ENCODE measurements at places on chromosomes 16 and 17. TPM values are rescaled to one million over a fixed set of nuclear protein-coding genes. Genes with fewer than 3 reads are reported as not detected.

The ATP2A1 gene
- total RNA-seq, result 0.97 TPM

- no peak for DNase-seq
Observed at GRCh38 chr17:73157521-73157890, 7.3 kb upstream of the SSTR2 start.

The TUFM gene
- 71.5 TPM for total RNA-seq

GRCh38 chr16:83389751-83390150, 418.0 kb upstream of the HSBP1 start:
- DNase-seq, result no peak

The CCL16 gene
- 1.9 TPM for total RNA-seq

DNA sequence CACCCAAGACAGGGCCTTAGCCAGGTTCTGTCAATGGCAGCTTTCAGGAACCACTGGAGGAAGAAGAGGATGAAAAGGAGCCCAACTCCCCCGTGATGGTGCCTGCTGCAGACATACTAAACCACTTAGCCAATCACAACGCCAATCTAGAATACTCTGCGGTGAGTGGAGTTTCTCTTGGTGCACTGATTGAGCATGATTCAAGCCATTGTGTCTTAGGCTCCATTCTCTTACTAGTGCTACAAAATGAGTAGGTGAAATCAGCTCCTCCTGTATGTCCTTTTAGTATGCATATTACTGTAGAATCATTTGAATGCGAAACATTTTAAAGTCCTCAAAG, 1.4 kb downstream of the SETD6 start:
- no peak for DNase-seq

DNA sequence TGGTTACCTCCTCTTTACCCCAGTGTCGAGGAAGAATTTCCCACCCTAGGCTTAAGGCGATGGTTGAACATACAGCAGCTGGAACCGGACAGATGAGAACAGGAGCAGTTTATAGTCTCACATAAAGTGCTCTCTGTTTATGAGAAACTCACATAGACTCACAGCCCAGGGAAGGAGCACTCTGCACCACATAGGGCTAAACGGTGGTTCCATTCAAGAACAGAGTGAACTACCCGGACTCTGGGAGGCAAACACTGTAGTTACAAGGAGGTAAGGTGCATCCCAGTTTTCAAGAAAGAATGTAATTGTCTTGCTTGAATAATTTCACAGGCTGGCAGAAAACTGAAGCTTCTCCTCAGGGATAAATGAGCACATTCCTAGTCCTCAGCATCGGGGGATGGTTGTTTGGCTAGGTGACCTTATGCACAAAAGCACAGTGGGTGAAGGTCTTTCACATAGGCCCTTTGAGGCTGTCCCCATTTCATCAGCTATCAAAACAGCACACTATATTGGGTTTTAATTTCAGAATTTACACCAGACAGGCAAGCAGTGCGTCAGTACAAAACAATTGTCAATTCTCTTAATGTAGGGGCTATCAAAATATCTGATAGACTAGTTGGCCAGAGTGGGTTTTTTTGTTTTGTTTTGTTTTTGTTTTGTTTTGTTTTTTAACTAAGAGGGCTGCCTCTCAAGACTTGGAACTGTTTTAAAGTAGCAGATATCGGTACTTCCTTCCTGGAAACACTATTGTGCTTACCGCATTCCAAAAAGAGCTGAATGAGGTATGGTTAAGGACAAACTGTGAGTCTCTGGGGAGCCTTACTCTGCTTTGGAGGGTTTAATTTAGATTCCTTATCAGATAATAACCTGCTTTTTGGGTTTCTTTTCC, 918.1 kb upstream of the CDH8 start:
- DNase-seq, result no peak

- no peak for DNase-seq
Observed at GRCh38 chr16:51394421-51394820, 243.4 kb upstream of the SALL1 start.

GRCh38 chr17:2022647-2023240, 2.4 kb downstream of the RTN4RL1 start:
- DNase-seq, result no peak

- peak; percentile 94 for DNase-seq
Observed at GRCh38 chr17:81428948-81429774, 33.9 kb downstream of the BAHCC1 start.

The PRCD gene
- 1.2 TPM for total RNA-seq

DNA sequence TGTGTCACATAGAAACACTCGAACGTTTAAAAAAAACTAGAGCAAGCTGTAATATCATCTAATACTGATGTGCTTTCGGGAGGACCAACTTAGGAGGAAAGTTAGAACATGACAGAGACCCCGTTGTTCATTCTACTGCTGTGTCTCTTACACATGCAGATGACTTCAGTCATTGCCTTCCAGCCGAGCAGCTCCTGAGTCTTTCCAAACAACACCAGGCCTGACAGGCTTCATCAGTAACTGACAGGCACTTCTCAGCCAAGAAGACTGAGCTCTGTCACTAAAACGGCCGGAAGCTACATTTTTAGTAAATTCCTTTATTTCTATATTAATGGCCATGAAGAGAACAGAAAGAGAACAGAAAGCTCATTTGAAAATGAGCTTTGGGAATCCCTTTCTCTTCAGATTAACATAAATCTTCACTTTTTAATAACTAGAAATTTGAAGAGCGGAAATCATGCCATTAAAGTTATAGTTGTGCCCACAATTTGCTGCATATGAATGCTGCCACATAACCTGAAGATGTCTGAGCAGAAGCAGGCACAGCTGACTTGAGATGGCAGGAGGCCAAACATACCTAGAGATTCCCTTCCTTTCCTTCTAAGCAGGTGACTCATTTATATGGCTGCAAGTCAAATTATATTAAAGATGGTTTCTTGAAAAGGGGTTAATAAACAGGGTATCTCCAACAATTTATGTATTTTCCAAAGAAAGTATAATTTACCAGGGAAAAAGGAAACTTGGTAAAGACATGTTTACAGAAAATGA, 148.9 kb downstream of the ITFG1 start:
- DNase-seq, result no peak

DNA sequence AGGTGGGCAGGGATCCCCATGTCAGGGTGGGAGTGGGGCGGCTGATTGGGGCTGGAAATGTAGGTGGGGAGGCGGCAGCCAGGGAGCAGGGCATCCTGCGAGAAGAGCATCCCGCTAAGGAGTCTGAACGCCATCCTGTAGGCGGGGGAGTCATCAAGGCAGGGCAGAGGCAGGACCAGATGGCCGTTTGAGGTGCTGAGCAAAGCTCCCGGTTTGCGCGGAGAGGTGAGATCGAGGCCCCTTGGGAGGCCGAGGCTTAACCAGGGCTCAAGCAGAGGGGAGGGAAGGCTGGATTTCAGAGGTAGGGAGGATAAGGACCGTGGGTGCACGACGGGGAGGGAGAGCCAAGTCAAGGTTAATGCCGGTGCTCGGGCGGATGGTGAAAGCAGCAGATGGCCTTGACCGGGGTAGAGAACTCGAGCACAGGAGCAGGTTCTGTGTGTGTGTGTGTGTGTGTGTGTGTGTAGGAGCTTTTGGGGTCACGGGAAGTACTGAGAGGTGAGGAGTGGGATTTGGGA, 472 bp upstream of the NME2 start:
- DNase-seq, result no peak

The TPSB2 gene
- total RNA-seq, result 51.0 TPM

The YPEL3 gene
- 66.0 TPM for total RNA-seq

DNA sequence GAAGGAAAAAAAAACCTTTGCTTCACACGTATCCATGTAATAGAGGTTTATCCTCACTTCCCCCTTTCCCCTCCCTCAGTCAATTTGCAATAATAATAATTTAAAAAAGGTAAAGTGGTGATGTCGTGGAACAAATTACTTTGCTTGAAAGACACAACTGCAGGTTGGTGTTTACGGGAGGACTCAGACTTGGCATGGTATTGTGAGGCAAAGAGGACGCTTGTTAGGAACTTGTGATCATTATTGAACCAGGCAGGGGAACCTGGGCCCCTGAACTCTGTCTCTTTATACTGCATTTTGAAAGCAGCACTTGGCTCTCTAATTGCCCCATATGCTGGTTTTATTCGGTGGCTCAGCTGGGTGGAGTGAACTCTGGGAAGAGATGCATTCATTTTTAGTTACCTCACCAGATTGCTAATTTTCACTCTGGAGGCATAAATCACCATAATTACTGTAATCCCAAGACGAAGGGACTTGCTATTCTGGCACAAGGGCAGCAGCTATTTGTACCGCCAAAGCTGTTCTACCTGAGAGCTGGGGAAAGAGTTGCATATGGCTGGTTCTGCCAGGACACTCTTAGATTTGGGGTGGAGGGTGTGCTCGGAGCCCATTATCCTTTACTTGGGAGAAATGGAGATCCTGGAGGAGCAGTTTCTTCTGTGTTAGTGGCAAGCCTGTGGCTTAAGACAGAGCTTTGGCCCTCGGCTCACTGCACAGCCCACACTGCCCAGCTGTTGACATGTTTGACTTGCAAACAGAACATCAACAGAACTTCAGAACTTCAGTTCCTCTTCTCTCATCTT, 5.7 kb upstream of the DHX8 start:
- no peak for DNase-seq

GRCh38 chr16:80994451-80994850, 12.2 kb downstream of the CMC2 start:
- DNase-seq, result no peak

DNA sequence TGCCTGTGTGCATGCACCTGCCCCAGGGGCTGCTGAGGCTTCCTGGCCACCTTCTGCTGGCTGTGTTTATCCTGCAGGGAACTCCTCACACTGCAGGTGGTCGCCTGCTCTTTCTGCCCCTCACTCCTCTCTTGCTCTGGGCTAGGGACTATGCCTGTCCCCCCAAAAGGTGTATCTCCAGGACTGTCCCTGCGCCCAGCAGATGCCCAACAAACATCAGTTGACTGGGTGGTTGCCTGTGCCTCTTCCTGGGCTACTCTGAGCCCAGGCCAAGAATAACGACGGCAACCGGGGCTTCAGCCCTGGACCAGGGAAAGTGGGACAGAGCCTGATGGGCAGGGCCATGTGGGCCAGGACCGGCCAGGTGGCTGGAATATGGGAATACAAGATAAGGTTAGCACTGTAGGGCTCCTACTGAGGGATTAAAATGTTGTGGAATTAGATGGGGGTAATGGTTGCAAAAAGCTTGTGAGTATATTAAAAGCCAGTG, 55.4 kb downstream of the VAC14 start:
- no peak for DNase-seq

The CRK gene
- total RNA-seq, result 55.3 TPM

GRCh38 chr17:79615926-79616325, 5.1 kb upstream of the RBFOX3 start:
- DNase-seq, result peak; percentile 26
